ENCODE measurements at places on chromosomes 13 and 19. TPM values are rescaled to one million over a fixed set of nuclear protein-coding genes. Genes with fewer than 3 reads are reported as not detected.

DNA sequence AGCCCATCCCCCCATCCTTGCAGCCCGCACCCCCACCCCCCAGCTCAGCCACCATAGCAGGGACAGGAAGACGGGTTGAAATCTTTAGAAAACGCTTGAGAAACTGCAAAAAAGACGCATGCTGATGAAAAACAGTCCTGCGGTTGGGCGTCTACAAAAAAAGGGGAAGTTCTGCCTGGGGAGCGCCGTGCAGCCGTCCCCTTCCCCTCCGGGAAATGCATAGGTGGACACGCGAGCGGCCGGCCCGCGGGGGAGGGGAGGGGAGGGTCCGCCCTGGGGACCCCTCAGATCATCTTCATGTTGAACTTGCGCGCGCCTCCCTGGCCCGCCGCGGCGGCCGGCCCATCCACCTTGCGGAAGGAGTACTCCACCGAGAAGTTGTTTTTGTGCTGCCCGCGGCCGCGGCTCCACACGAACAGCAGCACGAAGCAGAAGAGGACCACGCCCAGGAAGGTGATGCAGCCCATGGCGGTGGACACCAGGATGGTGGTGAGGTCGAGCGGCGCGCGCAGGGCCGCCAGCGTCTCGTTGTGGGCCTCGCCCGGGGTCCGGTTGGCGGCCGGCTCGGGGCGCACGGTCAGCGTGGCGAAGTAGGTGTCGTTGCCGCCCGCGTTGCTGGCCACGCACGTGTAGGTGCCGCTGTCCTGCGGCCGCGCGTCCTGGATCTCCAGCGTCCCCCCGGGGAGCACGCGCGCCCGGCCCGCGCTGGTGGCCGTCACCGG is 7.9 kb upstream of the PEAK3 start:
- peak; percentile 81 for DNase-seq

DNA sequence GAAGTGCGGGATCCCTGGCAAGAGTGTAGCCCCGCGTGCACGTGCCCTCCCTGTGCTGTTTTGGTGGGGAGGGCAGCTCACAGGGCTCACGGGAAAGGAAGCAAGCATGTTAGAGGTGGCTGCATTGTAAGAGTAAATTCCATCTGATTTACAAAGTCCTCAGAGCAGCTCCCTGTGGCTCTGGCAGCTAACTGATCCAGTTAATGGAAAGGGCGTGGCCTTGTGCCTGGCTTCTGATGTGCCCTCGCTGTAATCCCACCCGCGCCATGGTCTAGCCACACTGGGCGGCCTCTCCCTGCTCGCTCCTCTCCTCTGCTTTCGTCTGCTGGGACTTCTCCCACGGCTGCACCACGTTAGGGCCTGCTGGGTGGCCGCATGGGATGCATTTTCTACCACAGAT is 258.5 kb downstream of the FGF9 start:
- no peak for DNase-seq

GRCh38 chr13:55000043-55000442 is 1971.4 kb downstream of the OLFM4 start:
- no peak for DNase-seq

GRCh38 chr19:18716857-18717256 is 33.4 kb downstream of the CRTC1 start:
- DNase-seq: no peak

- DNase-seq: peak; percentile 34
These were observed 943 bp downstream of the GJB6 start for GRCh38 chr13:20230913-20231838.

GRCh38 chr19:29487432-29487831 is 38.4 kb upstream of the VSTM2B start:
- no peak for DNase-seq

The CCDC70 gene
- total RNA-seq: not detected

Measured in activated CD4-positive, alpha-beta memory T cell treated with anti-CD3 and anti-CD28 coated beads, Interleukin-2, amount 10 ng/mL, durations not matched to agents 7 days and 5 days (primary cell).